ENCODE measurements at places on chromosomes 6 and 20.

DNA sequence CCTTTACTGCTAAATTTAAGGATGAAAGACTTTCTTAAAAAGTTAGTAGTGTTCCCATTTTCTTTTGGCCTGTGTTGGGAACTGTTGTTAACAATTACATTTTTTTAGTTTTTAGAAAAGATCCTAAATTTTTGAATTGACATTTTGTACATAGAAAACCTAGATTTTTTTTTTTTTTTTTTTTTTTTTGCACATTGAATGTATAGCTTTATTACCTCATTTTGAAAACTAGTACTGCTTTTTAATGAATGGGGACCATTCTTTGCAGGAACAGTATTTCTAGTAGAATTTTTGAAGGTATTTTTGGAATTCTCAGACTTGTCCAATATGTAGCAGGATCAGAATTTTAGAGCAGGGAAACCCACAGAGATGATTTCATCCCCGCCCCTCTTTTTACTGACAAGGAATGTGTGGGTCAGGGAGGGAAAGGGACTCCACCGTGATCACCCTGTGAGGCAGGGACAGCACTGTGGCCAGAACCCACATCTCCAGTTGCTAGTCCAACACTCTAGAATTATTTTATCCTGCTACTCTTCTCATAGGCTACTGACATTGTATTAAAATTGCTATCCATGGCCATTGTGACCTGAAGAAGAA is 154.4 kb upstream of the SUPT3H start:
- DNase-seq: no peak

GRCh38 chr6:129889580-129889979 is 28.5 kb upstream of the TMEM244 start:
- no peak for DNase-seq

- no peak for DNase-seq
Observed at GRCh38 chr20:16929756-16930155, 181.6 kb downstream of the OTOR start.

- no peak for DNase-seq
Observed at GRCh38 chr20:36848078-36848660, 27.8 kb upstream of the TLDC2 start.

GRCh38 chr20:51121901-51122412 is 99.0 kb upstream of the KCNG1 start:
- DNase-seq: no peak

DNA sequence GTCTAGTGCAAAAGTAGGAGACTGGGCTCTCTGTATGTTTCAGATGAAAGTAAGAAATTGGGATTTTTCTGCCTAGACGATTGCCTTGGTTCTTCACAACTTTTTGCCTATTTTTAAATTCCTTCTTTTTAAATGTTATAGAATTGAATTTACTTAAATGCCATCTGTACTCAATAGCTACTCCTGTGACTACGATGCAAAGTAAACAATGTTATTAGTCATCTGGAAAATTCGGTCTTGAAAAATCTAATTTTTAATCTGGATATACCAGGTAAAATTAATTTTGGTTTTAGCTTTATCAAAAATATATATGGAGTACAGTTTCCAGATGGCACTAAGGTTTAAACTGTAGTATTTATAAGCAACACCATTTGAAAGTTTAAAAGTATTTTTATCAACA is 472.2 kb downstream of the UTRN start:
- no peak for DNase-seq

DNA sequence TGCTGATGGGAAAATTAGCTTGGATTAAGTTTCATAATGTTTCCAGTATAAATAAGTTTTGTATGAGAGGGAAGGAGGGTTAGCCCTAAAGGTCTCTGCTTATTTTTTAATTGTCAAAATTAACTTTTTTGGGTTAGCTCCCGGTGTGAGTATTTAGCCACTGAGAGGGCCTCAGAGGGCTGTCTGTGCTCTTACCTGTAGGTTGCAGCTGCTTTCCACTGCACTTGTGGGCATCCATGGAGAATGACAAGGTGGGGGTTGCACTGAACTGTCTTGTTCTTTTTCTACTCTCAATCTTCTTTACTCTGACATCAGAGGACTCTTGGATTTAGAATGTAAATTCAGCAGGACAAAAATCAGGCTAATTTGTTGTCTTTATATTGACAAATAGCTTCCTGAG is 81.4 kb downstream of the CD164 start:
- no peak for DNase-seq

GRCh38 chr20:61738601-61739069 is 327.0 kb downstream of the TAF4 start:
- no peak for DNase-seq

GRCh38 chr20:3681931-3682781 is at the start of gene ADAM33:
Gene ADAM33, minus strand, starts transcription at chr20:3682010. Its CDS starts 6 bp downstream, at chr20:3682004.
- DNase-seq: no peak

- no peak for DNase-seq
Observed at GRCh38 chr6:37221585-37222124, 35.9 kb upstream of the TBC1D22B start.

DNA sequence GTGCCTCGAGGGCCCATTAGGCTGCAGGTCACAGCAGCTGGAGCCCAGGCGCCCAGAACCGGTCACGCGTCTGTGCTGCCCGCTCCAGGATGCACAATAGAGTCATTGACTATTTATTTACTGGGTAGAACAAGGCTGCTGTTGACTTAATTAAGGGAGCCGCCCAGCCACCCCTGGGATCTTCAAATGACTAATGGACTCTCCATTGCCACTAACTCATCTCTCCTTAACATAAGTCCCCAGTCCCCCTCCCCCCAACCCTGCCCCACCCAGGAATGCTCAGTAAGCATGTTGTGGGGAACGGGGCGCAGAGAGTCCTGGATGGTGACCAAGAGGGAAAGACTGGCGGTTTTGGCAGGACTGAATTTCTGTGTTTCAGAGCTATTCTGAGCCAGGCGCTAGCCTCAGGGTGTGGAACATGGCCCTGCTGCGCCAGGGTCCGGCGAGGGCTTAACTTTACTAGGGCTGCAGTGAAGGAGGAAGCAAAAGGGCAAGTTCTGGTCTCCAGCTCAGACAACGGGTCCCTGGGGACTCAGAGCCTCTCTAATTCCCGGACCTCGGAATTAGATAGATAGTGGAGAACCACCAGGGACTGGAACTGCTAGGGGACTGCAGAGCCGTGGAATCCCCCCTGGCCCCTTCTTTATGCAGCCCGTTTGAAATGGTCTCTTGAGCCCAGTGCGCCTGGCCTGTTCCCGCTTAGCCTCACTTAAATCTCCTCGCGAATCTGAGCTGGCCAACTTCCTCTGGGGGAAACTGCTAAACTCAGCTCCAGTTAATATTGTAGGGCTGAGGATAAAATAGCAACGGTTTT is 1.5 kb upstream of the GRIK2 start:
- no peak for DNase-seq

- no peak for DNase-seq
Observed at GRCh38 chr6:11096109-11096508, 2.5 kb downstream of the SMIM13 start.

DNA sequence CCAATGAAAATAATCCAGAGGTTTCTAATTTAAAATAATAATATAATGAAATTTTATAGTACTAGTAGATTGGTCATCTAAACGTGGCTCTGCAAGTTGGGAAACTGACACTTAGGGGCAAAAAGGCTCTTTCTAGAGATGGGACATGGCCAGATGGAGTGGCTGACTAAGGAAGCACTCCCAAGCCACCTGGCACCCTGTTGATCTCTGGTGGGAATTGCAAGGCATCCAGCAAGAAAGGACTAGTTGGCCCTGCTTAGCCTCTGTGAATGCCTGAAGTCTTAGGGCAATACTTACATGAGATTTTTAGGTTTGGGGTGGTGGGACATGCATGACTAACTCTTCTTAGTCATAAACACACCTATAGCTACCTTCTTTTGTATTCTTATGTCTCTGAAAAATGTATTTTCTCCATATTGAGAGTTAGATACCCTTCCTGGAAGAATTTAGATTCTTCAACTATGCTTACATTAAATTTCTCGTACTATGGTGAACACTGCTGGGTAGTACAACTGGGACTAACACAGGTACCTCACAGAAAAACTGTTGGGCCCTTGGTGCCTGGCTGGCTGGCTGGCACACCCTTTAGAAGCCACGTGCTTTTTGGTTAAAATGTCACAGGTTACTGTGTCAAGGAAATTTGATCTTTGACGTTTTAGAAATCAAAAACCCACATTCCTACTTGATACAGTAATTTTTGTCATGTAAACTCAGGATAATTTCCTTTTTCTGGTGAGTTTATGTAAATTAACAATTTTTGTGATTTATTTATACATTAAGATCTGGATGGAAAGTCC is 25.0 kb upstream of the SH3BGRL2 start:
- DNase-seq: no peak

DNA sequence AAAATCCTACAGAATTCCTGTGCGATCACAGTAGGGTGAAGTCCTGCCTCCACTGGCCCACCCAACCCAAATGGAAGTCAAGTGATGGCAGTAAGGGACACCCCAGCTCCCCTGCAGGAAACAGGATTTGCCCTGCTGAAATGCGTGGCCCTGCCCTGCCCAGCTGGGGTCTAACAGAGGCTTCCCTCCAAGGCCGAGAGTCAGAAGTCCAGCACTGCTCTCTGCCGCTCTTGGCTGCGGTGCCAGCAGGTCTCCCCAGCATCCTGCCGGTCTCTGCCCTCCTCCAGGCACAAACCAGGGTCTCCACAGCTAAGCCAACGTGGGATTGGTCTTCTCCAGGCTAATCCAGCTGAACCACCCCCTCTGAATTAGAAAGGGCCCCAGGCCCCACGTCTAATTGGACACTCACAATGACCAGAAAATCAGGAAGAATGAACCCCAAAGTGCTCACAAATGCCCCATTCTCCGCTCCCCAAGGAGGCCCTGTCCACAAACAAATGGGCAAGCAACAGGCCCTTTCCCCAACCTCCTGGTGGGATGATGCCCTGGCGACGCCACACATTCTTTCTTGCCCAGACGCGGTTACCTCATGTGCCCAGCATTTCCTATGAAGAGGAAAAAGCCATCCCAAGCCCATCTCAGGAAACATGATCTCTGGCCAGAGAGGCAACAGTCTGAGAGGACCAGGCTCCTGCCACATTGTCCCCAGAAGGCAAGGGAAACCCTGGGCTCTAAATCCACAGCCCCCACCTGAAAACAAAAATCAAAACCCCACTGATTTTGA is 117.2 kb downstream of the BANF2 start:
- DNase-seq: no peak
